ENCODE measurements at places on chromosomes 6 and 20.

DNA sequence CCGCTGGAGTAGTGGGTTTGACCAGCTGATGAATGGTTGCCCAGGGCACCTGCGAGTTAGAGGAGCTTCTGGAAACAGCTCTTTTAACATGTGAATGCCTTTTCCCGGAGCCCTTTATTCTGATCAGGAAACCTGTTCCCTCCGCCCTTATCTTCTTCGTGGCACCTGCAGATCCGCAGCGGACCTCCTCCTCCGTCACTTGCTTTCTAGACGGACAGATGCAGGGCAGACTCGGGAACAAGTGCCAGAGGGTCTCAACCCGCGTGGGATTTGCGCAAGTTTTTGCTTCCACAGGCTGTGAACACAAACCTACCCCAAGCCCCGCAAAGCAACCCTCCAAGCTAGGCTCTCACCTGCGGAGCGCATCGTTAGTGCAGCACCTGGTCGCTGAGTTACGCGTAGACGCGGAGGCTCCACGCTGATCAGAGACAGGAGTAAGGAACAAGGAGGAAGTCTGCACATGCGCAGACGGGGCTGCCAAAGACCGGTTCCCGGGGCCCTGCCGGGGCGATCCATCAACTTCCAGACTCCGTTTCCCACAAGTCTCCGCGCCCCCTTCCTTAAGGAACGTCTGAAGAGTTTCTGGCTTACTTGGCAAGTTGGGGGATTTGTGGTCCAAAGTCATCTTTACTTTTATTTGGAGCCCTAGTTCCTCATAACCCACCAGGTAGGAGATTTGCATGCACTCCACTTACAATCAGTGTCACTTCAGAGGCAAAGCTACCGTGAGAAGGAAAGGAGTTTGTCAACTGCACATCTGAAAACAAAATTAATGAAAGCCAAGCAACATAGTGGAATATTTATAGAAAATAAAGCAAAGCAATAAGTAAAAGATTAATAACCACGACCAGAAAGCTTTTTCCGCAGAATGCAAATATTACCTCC, 52.7 kb upstream of the ELMO2 start:
- H3K4me1 ChIP-seq, result no peaks in the 10 kb centered on the region
- no peak overlapping the region for H3K4me3 ChIP-seq
- DNase-seq, result no peak
- H3K36me3 ChIP-seq, result no peaks in the 10 kb centered on the region
- H3K27ac ChIP-seq, result no peak overlapping the region

DNA sequence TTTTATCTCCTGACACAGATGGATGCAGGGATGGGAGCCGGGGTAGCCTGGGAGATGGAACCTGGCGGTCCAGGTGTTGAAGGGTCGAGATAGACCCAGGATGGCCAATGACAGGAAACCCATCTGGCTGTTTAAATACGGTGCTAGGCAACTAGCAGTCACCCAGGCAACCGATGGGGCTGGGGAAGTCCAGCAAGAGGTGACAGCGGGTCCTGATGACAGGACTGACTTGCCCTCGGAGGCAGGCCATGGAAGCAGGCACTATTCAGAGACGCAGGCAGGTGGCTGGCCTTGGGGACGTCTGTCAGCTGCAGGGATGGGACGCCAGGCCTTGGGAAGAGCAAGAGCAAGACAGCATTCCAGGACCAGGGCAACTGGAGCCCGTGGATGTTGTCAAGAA, 135.4 kb upstream of the RALGAPA2 start:
- no peaks in the 10 kb centered on the region for H3K4me1 ChIP-seq
- H3K27ac ChIP-seq, result no peak overlapping the region
- no peaks in the 10 kb centered on the region for H3K27me3 ChIP-seq

- H3K27ac ChIP-seq, result no peak within 1 kb of the TSS
- DNase-seq, result no peak
Measured at GRCh38 chr6:170290296-170291128, at the start of gene DLL1. Gene DLL1 (minus strand): TSS chr6:170291078. CDS start chr6:170290139, 939 bp downstream.

DNA sequence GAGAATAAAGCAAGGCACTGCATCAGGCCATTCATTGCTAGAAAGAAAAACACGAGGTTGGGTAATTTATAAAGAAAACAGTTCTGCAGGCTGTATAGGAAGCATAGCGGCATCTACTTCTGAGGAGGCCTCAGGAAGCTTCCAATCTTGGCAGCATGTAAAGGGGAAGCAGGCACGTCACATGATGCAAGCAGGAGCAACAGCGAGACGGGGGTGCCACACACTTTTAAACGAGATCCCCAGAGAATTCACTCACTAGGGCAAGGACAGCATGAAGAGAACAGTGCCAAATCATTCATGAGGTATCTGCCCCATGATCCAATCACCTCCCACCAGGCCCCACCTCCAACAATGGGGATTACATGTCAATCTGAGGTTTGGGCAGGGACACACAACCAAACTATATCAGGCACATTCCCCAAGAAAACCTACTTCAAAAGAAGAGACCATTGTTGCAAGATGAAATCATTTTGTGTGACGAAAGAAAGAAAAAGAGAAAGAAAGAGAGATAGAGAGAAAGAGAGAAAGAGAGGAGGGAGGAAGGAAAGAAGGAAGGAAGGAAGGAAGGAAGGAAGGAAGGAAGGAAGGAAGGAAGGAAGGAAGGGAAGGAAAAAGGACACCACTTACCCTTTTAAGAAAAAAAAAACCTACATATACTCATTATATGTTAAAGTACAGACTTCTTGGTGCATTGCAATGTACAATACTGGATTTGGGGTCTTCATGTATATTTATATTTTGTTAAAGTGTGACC, 95.9 kb upstream of the PLEKHG1 start:
- H3K4me1 ChIP-seq, result no peaks in the 10 kb centered on the region
- no peak overlapping the region for H3K27ac ChIP-seq
- no peaks in the 10 kb centered on the region for H3K27me3 ChIP-seq

GRCh38 chr20:57322476-57322875, 7.1 kb upstream of the SPO11 start:
- no peaks in the 10 kb centered on the region for H3K4me1 ChIP-seq
- no peak overlapping the region for H3K4me3 ChIP-seq
- no peak overlapping the region for H3K27ac ChIP-seq

GRCh38 chr6:156555116-156555515, 222.1 kb upstream of the ARID1B start:
- no peaks in the 10 kb centered on the region for H3K4me1 ChIP-seq
- no peak overlapping the region for H3K4me3 ChIP-seq
- DNase-seq, result no peak
- no peaks in the 10 kb centered on the region for H3K36me3 ChIP-seq
- no peak overlapping the region for H3K27ac ChIP-seq
- H3K27me3 ChIP-seq, result no peaks in the 10 kb centered on the region

DNA sequence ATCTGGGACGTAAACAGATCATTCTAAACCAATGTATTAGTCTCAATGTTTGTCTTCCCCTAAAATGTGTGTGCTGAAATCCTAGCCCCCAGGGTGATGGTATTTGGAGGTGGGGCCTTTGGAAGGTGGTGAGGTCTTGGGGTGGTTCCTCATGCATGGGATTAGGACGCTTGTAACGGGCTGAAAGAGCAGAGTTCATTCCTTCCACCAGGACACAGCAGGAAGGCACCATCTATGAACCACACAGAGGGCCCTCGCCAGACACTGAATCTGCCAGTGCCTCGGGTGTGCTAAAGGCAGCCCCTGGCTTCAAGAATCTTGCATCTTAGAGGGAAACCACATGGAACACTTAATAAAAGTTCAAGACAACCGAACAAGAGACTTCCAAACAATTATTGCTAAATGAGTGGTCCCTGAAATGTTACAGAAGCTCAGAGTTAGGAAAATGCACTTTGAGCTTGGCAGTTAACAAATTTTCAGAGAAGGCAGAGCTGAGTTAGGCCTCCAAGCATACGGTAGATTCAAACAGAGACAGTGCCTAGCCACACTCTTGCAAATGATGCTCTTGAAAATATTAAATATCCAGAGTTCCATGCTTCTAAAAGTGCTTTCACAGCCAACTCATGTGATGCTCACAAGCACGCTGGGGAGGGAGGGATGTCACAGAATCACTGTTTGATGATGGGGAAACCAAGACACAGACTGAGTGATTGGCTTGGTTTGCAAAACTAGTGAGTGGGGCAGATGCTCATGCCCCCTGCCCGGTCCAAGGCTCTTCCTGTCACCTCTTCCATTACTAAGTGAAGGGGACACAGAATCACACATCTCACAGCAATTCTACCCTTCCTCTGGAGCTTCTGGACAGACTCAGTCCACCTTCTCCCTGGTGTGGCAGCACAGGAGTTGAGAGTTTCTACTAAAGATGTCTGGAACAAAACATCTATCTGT, 27.4 kb downstream of the TBC1D7 start:
- no peak overlapping the region for H3K4me3 ChIP-seq
- H3K36me3 ChIP-seq, result peaks cover 36% of the 10 kb centered on the region
- no peaks in the 10 kb centered on the region for H3K4me1 ChIP-seq
- no peak for DNase-seq
- H3K27me3 ChIP-seq, result no peaks in the 10 kb centered on the region
- no peak overlapping the region for H3K27ac ChIP-seq

- no peaks in the 10 kb centered on the region for H3K36me3 ChIP-seq
- no peak overlapping the region for H3K4me3 ChIP-seq
- H3K27me3 ChIP-seq, result no peaks in the 10 kb centered on the region
- H3K4me1 ChIP-seq, result no peaks in the 10 kb centered on the region
- H3K27ac ChIP-seq, result no peak overlapping the region
Measured at GRCh38 chr20:17369506-17369905, 142.7 kb downstream of the PCSK2 start.

DNA sequence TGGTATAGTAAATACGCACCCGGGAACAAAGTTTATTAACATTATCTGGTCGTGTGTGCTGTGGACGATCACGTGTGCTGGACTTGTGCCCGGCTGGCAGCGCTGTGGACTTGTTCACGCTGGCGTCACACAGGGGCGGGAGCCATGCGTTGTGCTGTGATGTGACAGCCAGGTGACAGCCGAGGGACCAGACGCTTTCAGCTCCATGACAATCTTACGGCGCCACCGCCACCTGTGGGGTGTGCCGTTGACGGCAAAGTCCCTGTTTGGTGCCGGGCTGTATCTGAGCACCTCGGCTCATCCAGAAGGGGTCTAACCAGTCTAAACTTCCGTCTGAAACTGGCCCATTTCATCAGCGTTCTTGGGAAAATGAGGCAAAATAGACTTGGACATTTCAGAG, 25.2 kb downstream of the DLL1 start:
- no peaks in the 10 kb centered on the region for H3K4me1 ChIP-seq
- DNase-seq, result no peak
- H3K36me3 ChIP-seq, result no peaks in the 10 kb centered on the region
- no peak overlapping the region for H3K27ac ChIP-seq
- H3K27me3 ChIP-seq, result no peaks in the 10 kb centered on the region

DNA sequence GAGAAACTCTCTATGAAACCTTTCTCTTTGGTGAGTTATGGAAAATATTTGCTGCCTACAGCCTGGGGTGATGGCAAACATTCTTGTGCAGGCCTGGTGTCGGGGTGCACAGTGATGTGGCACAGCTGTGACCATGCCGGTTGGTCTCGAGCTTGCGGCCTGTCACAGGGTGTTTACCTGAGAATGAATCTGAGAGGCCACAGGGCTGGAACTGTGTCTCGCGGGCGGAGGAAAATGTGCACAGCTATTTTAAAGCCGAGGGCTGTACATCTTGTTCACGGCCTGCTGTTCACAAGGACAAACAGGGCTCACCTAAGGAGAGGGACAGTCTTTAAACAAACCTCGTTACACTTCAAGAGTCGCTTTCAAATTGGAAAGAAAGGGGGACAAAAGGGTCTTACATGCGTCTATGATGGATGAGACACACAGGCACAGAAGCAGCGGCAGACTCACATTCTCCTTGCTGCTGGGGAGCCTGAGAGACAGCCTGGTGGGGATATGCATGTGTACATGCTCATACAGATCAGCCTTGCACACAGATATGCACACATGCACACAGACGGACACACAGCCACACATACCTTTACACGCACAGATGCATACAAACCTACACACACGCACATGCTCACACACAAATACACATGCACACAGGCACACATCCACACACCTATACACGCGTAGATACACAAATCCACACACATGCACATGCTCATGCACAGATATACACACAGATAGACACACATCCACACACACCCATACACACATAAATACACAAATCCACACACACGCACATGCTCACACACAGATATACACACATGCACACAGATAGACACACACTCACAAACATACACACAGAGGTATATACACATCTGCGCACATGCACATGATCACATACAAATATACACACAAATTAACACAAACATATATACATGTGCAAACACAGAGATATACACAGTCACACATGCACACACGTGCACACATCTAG, 69.6 kb upstream of the FOXA2 start:
- no peaks in the 10 kb centered on the region for H3K27me3 ChIP-seq
- no peak overlapping the region for H3K4me3 ChIP-seq
- no peaks in the 10 kb centered on the region for H3K36me3 ChIP-seq
- H3K4me1 ChIP-seq, result no peaks in the 10 kb centered on the region
- DNase-seq, result no peak
- H3K27ac ChIP-seq, result no peak overlapping the region

DNA sequence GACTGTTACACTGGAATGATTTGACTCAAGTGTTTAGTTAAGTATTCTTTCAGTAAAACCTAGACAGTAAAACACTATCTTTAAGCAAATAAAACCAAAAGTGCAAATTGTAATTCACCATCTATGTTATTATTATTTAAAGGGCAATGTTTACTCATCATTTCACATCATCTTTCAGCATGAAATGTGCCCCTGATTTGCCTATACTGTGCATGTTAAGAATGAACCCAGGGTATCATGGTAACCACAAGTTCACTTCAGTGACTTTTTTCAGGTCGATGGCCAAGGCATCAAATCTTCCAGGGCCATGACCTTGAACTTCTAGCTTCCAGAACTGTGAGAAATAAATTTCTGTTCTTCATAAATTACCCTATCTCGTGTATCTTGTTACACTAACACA, 2.1 kb upstream of the HLA-DOB start:
- H3K4me3 ChIP-seq, result no peak overlapping the region
- no peaks in the 10 kb centered on the region for H3K4me1 ChIP-seq
- no peaks in the 10 kb centered on the region for H3K27me3 ChIP-seq
- no peak for DNase-seq

DNA sequence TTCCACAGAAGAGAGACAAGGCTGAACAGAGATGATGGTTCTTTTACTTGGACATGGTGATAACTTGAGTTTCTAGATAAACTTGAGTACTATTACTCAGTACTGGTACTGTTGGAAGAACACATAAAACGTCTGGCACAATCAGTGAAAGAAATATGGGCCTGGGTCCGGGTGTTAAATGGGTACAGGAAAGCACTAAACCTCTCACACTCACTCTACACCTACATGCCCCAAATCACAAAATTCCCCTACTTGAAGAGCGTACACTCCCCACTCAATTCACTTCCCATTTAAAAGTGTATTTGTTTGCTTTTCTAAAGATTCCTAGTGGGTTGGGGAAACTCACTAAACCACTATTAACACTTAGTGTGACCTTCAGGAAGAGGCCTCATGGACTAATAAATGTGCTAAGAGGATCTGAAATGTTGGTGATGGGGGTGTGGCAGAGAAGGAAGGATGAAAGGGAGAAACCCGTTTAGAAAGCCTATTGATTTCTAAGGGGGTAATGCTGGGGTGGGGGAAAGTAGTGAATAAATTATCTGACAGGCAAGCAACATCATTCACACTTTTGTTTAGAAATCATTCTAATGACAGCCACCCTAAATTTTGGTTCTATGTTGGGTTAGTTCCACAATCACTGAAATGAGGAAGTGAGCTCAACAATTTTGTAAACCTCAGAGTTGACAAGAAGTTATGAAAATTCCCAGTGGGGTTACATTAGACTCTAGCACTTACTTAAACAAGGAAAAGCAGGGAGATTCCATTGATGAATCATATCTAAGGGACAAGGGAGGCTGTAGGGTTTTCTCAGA, 222.6 kb upstream of the MARCKS start:
- H3K27me3 ChIP-seq, result no peaks in the 10 kb centered on the region
- DNase-seq, result no peak
- H3K4me1 ChIP-seq, result peaks cover 3% of the 10 kb centered on the region
- no peaks in the 10 kb centered on the region for H3K36me3 ChIP-seq
- no peak overlapping the region for H3K4me3 ChIP-seq
